ENCODE measurements at places on chromosomes 12 and 14.

GRCh38 chr14:42370056-42370455, 763.4 kb downstream of the LRFN5 start:
- no peak for DNase-seq

DNA sequence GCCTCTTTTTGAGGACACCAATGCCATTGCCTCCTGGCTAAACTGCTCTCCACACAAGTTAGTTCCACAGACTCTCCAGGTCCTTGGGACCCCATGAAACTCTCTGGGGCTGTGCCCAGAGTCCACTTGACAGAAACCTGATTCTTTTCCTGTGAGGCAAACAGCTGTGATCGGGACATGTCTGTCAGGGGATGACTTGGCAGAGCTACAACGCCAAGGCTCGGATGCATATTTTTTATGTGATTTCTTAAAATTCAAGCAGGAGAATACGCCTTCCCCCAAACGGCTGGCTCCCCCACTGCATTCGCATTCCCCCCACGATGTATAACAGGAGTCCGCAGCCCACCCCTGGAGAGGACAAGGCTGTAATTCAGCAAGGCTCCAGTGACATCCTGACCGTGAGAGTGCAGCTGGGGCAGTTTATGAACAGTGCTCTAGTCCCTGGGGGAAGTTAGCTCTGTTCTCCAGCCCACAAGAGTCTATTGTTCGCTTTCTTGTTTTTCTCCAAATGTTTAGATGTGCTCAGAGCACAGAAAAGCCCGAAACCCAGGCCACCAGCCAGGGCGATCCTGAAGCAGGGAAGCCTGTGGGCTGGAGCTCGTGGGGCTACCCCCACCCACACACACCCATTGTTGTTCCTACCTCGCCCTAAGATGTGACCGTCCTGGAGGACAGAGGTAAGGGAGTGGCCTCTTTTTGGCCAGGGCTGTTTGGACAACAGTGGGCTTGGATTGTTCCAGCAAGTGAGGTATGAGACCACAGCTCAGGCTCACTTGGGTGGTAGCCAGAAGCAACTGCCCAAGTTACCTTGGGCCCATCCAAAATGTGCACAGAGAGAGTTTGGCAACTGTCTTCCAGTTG, 159.5 kb downstream of the ZFP36L1 start:
- no peak for DNase-seq

DNA sequence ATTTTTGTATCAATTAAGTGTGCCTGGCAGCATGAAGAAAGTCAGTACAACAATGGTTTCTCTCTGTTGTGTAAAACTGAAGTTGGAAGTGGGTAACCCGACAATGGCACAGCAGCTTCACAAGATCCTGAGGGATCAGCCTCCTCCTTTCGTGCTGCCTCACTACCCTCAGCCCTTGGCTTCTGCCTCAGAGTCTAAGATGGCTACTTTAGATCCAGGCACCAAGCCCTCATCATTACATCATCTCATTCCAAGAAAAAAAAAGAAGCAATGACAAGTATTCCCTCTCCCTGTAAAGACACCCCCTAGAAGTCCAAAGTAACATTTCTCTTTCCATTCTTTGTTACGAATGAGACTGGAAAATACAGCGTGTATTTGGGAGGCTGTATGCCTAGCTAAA, 92.6 kb downstream of the DNAI7 start:
- no peak for DNase-seq

DNA sequence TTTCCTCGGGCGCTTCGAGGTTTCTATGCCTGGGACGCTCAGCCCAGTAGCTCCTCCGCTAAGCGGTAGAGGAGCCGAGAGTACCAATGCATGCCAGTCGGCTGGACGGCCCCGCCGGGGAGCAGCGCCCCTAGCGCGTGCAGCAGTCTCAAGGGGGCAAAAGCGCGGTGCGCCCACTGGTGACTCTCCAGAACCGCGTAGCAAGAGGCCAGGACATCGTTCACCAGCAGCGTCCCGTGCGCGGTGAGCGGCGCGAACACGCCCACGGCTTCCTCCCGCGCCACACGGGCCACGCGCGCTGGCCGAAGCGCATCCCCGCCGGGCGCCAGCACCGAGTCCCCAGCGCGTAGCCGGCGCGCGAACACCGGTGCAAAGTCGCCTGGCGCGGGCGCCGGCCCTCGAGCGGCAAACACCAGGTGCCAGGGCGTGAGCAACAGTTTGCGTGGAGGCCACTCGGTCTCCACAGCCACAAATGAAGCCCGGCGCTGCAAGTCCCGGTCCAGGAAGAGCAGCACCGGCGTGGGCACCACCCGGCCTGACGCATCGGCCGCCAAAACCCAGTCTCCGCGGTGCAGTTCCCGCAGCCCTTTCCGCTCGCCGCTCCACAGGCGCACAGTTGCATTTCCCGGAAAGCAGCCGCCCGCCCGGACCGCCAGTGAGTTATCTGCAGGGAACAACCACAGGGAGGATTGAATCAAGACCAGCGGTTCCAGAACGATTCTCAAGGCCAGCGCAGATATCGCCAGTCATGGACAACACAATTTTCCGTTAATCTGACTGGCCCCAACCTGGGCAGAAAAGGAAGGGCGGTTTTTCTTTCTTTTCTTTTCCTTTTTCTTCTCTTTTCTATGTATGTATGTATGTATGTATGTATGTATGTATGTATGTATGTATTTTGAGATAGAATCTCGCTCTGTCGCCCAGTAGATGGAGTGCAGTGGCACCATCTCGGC, 4.5 kb downstream of the DHH start:
- DNase-seq, result no peak

DNA sequence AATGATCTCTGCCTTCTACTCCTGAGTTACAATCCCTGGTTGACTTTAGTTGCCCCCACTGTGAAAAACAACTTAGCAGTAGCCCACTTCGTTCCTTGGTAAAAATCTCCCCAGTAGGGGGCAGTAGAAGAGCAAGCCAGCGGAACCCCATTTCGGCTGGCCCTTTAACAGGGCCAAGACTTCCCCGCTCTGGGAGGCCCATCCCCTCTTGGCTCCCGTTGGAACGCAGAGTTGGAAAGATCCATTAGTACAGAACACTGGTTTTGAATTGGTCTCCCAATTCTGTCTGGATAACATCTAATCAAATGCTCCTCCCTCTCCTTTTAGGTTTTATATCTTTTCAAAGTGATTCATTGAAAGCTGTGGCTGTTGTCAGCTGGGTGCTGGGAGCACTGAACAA, 1133.3 kb downstream of the BCL11B start:
- peak; percentile 24 for DNase-seq

DNA sequence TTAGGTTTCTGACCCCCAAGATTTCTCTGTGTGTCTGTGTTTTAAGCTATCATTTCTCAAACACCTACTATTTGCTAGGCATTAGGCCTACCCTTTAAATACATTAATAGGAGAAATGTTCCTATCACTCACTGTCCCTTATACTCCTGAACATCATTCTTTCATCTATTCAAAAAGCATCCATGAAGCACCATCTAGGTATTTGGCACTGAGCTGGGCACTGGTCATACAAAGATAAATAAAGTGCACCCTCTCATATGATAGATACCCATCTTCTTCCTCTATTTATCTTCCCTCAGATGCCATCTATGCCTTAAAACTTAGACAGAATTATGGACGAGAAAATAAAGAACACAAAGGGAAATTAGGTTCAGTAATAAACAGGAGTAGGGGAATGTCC, 20.4 kb downstream of the SIX1 start:
- DNase-seq, result no peak

GRCh38 chr14:54803396-54803795, 99.2 kb downstream of the GCH1 start:
- no peak for DNase-seq

DNA sequence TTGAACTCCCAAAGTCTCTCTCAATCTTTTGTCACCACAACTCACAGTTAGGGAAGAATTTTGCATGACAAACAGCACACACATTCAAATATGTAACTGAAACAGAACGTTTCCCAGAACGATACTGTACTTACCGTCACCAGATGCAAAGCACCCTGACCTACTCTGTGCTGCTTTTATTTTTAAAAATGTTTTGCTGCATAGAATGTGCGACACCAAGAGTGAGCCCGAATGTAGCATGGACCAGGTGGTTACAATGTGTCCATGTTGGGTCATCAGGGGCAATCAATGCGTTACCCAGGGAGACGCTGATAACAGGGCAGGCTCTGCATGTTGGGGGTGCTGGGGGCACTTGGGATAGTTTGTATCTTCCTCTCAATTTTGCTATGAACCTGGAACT, 14.6 kb upstream of the EIF5 start:
- DNase-seq, result no peak

DNA sequence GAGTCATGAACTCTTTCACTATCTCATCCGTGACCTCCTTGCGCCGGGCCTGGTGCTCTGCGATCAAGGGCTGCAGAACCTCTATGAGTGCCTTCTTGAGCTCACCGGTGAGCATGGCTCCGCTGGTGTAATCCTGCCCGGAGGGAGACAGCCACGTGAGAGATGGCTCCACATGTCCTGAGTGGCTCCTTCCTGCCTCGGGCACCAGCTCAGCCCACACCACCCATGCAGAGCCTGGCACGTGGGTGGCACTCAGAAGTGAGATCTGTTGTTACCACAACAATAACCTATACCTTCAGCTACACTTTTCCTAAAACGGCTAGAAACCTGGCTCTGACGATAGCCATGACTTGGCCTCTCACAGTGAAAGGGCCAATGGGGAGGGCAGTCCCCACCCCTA, 11.8 kb downstream of the SLC25A47 start:
- no peak for DNase-seq

- DNase-seq, result no peak
Measured at GRCh38 chr14:78403278-78403815, 233.2 kb downstream of the NRXN3 start.

GRCh38 chr12:103640410-103640809, 53.3 kb downstream of the STAB2 start:
- no peak for DNase-seq

DNA sequence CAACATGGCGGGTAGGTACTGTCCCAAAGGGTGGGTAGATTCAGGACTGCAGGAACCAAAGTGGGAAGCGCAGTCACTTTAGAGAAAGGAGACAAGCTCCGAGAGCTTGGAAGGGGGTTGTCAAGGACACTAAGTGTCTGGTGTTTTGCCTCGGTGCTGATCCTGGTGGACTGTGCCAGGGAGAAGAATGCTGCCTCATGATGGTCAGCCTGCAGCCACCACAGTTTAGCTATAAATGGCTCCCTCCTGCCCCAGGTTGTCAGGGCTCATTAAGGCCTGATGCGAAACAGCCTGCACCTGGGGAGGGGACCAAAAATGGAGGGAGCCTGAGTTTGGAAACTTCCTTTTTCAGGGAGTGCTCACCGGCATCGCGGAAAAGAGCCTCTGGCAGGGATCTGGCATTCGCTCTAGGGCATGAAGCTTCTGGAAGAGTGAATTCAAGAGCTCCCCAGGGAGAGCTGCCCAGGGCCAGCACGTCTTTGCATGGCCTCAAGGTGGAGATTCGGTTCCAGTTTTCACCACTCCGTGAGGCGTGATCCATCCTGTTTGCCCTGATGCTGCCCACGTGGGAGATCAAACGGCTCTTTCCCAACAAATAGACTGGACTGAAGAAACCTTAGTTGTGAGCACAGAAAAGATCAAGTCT, 164.0 kb downstream of the FOXN3 start:
- DNase-seq, result no peak

GRCh38 chr12:75087654-75088053, 122.0 kb downstream of the KCNC2 start:
- DNase-seq, result no peak

- DNase-seq, result no peak
Measured at GRCh38 chr12:27388650-27389049, 56.0 kb downstream of the BMAL2 start.

- DNase-seq, result peak; percentile 43
Measured at GRCh38 chr14:93977790-93978581, 1.6 kb upstream of the ASB2 start.

GRCh38 chr14:101025696-101026095, 122.2 kb upstream of the RTL1 start:
- DNase-seq, result no peak

DNA sequence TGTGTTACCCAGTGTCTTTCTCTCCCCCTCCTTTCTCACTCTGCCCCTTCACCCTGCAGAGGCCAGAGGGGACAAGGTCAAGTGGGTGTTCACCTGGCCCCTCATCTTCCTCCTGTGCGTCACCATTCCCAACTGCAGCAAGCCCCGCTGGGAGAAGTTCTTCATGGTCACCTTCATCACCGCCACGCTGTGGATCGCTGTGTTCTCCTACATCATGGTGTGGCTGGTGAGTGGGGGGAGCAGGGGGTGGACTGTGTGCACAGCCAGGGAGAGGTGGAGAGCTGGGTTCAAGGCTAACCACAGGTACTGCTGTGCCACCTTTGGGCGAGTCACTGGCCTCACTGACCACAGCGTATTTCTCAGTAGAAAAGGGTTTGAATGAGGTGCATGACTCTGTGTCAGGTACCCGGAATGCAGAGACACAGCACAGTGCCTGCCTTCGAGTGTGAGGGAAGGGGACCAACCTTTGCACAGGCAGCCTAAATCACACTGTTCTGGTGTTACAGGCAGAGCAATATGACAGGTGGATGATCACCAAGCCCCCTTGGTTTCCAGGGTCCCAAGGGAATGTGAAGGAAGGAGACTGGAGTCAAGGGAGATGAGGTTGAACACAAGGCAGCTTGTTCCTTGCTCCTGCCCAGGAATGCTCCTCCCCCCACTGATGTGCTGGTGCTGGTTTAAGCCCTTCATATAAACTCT, 30.8 kb upstream of the RIN3 start:
- no peak for DNase-seq

DNA sequence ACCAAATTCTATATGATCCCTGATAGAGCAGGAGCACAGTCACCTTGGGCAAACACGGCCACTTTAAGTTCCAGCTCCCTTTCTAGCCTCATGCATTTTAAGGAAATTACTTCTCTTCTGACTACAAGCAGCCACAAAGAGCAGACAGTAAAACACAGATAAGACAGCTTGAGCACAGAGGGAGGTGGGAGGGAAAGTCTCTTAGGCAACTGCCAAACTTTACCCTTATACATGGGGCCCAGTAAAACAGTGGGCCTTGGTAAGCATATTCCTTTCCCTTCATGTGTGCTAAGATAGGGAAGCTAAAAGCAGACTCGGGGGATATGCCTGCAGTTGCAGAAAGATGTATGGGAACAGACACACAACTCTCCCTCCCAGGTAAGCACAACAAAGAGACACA, 235.9 kb downstream of the CPNE8 start:
- no peak for DNase-seq

GRCh38 chr14:102661614-102662013, 69.2 kb downstream of the RCOR1 start:
- no peak for DNase-seq

- no peak for DNase-seq
Measured at GRCh38 chr12:31715283-31715825, 13.5 kb downstream of the AMN1 start.

DNA sequence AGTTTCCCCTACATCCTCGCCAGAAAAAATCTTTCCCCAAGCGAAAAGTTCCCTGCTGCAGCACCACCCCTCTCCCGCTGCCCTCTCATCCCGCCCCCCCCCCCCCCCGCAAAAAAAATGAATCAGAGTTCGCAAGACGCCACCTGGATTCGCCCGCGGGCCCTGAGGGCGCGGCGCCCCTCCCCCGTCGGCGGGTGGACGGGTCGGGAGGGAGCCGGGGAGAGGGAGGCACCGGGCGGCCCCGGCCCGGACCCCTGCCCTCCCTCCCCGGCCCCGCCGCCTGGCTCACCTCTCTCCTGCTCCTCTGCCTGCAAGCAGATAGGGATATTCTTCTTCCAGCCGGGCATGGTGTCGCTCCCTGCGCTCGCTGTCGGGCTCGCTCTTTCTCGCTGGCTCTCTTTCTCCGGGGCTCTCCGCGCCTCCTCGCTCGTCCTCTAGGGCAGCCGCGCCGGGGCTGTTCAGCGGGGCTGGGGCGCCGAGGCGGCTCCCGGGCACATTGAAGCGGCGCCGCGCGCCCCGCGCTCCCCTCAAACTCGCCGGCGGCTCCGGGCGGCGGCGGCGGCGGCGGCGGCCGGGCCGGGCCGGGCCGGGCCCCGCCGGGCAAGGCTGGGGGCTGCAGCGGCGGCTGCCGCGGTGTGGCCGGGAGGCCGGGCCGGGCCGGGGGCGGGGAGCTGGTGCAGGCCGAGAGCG, 200.3 kb upstream of the CAND1 start:
- DNase-seq, result peak; percentile 17
